ENCODE measurements at places on chromosomes 12 and 14.

- no peak for DNase-seq
These were observed 13.6 kb downstream of the PDE6H start for GRCh38 chr12:14986449-14986848.

DNA sequence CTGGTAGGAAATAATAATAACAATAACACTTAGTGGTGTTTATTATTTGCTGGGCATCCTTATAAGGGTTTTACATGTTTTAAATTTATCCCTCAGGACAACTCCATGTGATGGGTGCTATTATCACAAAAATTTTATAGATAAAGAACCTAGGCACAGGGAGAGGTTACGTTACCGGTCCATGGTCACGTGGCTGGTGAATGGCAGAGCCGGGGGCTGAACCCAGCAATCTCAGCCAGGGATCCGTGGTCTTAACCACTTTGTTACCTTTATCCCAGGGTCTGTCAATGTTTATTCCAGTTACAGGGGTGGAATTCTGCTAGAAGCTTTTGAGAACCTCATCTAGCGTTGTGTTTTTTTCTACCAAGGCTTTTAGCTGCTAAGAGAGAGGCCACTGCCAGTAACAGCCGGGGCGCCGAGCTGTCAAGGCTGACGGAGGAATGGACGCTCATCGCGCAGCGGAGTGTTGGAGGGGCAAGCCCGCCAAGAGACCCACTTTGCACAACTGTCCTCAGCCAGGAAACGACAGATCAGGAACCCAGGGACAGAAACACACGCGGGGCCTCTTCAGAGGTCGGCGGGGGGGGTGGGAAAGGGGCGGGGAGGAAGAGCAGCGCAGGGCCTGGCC is 418 bp downstream of the AMN1 start:
- DNase-seq, result no peak

DNA sequence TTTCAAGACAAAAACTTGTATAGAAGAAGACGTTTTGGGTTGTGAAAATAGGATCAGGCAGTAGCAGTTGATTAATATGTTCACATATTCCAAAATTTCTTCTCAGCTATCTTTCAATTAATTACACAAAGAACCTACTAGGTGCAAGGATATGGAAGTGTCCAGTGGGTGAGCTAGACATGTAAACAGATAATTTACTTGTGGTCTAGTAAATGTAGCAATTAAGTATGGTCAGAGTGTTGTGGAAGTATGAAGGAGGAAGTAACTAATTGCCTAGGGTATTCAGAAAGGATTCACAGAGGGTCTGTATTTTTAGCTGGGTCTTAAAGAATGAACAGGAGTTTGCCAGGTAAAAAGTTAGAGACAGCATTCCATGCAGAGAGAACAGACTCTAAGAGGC is 5.9 kb downstream of the GOLGA5 start:
- DNase-seq, result no peak

DNA sequence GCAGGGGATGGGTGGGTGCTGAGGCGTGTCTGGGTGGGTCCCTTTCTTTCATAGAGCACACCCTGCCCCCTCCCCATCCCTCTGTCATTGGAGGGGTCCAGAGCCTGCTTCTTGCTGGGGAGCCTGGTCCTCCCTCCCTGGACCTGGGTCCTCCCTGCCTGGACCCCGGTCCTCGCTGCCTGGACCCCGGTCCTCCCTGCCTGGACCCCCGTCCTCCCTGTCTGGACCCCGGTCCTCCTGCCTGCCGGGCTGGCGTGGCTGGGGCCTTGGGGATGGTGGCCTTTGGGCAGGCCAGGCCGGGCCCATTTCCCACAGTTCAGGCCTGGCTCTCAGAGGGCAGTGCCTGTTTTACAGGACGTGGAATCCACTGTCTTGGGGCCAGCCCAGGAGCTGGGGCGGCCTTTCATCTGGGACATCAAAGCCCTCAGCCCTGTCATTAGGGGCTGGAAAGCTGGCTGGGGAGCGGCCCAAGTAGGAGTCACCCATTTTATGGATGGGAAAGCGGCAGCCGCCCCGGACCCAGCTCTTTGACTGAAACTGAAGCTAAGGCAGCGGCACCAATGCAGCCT is 44.6 kb downstream of the KIF26A start:
- no peak for DNase-seq

DNA sequence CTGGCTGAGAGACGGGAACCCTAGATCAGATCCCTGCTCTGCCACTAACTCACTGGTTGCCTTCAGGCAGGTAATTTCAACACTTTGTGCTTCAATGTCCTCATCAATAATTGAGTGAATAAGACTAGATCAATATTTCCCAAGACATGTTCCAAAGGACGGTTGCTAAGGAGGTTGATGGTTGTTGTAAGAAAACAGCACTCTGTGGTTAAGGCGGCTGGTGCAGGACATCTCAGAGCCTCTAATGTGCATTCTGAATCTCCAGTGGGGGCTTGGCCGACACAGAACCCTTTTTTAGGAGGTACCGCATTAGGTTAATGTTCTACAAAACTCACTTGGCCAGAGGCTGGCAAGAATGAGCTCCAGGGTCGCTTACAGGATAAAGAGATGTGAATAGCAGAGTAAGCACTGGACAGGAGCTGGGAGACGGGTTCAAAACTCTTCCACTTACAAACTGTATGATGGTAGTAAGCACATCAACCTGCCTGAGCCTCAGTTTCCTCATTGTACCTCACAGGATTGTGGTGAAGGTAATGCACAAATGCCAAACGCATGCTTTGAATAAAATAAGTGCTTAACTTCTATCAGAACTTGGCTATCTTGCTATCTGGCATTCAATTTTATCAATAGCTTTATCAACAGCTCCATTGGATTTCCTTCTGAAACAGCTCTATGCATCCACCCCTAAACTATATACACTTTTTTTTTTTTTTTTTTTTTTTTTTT is 136.9 kb upstream of the PARP11 start:
- DNase-seq, result no peak

DNA sequence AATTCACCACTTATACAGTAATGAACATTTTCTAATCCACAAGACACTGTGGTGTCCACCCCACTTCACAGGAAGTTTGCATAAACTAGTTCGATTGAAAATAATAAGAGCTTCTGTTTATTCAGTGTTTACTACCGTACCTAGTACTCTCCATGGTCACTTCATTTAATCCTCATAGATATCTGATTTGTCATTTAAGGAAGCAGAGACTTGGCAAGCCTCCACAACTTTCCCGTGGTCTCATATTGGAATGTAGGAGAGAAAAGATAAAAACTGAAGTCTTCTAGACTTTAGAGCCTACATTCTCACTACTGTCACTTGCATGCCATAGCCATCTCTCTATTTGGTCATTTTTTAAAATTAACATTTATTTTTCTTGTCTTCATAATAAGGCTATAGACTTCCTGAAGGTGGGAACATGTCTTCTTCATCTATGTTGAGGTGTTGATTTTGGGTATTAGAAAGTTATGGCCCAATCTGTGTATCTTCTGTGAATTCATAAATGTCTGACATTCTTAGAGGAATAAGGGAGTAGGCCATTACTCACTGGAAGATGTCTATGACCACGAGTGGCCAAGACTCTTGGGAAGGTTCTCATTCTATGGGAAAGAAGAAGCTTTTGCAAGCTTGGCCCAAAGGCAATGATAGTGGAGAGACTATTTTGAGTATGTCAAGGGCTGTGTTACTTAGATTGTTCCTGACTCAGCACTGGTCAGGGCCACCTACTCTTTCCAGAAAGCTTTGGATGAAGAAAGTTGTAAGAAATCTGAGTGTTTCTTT is 423.7 kb downstream of the LRIG3 start:
- no peak for DNase-seq

DNA sequence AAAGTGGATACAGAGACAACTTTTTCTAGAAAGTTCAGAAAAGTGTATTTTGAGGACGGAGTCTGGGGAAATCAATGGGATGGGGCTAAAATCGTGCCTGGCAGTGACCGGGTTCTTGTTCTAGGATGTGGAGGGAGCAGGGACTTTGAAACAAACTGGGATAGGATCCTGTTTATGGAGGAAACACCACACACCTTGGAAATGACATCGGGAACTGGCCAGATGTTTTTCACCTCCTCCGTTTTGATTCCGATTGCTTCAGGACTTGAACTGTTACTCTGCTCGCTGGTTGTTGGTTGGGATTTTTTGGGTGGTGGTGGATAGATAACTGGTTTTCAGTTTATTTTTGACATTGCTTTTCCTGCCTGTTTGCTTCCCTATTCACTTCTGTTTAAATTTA is 506 bp downstream of the EMP1 start:
- no peak for DNase-seq

GRCh38 chr12:94717108-94717507 is 66.8 kb upstream of the TMCC3 start:
- DNase-seq, result no peak

DNA sequence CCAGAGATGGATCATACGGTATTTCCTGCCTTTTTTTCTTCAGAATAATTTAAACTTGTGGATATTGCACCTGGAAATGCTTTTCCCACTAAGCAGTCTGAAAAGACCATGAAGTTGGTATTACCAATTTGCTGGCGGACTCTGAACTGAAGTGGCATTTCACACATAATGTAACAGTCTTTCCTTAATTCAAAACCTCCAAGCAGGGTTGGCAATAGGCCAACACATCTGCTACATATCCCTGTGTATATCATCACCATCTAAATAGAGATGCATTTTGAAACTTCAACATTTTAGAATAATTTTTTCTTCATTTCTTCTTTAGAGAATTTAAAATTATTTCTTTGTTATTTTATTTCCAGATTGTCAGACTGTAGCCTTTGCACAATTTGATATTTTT is 100.5 kb downstream of the TSPAN8 start:
- no peak for DNase-seq

DNA sequence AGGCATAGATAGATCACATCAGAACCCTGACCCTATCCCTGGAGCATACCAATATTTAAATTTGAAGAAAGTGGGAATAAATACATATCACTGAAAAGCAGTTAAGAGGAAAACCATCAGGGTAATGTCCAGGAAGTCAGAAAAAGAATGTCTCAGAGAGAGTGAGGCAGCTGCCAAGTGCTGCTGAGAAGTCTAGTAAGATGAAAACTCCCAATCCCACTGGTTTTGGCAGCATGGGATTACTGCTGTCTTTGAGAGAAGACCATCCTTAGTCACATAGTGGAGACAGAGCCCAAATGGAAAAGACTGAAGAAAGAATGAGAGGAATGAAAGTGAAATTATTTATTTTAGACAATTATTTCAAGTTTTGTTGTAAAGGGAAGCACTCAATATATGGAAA is 11.5 kb upstream of the TSPAN8 start:
- DNase-seq, result no peak

DNA sequence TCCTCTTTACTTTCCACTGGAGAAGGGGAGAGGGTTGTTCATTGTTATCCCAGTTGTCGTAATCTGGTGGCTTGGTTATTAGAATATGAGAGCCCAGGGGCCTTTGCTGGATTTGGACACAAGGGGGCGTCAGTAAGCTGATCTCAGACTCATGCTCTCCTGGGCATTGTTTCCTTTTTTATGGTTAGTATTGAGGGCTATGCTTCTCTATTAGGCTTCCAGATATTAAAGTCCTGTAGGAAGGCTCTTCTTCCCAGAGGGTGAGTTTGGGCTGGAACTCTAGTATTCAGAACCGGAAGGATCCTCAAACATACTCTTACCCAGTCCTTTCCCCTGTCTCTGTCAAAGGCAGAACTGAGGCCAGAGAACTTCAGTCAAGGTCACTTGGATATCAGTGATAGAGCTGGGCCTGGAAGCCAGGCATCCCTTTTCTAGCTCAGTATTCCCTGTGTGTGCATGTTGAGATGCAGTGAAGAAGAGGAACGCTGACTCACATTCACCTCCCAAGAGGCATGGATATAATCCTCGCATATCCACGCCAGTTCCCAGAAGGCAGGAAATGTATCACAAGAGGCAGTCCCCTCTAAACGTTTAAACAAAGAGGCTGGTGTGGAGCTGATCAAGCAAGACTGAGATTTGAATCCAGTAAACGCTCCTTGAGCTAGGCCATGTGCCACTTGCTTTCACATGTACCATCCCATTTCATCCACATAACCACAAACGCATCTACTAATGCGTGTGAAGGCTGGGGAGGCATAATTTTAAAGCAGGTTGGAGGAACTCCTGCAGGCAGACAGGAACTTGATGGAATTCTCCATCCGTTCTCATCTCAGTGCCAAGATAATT is 41.6 kb downstream of the UBE3B start:
- peak; percentile 67 for DNase-seq

DNA sequence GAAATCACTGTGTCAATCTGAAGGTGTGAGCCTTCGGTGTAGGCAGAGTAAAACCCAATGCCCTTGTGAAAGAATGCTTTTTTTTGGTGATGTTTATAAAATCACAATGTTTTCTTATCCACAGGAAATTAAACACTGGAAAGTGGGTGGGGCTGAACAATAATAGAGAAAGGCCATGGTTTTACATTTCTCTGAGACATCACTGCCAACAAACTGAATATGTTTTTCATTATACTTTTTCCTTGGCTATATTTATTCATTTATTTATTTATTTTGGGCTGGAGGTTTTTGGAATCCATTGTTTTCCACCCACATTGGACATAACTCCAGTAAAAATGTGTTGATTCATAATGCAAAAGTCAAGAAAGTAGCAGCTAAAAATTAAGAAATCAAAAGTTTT is 16.9 kb downstream of the LRRK2 start:
- no peak for DNase-seq

GRCh38 chr12:55745361-55746173 is 2.6 kb downstream of the GDF11 start:
- peak; percentile 94 for DNase-seq

GRCh38 chr14:64159588-64159987 is 134.6 kb downstream of the ESR2 start:
- DNase-seq, result no peak

DNA sequence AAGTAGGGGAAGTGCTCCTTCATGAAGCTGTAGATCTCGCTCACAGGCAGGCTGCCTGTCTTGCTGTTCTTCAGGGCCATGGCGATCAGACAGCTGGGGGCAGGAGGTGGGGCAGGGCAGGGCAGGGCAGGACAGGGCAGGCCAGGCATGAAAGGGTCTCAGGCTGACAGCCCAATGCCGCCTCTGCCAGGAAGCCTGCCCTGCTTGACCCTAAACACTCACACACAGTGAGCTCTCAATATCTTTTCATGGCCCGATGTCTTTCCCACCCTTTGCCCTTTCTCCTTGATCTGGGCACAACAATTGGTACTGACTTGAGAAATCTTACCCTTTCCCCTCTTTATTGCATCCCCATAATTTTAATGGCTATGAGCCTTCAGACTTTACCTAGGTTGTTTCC is 22.4 kb downstream of the FOXN4 start:
- no peak for DNase-seq

DNA sequence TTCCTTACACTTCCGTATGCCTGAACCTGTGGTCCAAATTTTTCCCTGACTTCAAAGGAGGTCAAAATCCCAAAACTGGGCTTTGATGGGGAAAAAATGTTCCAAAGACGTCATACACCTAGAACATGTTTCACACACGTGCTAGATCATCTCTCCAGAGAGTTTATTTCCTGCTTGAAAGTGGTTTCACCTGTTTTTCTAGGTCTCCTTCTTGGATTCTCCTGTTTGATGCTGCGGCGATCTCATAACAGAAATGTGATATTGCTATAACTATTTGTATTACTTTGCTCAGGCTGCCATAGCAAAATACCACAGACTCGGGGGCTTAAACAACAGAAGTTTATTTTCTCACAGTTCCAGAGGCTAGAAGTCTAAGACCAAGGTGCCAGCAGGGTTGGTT is 19.7 kb upstream of the TMCC3 start:
- DNase-seq, result no peak
